ENCODE measurements at places on chromosomes 1 and 21.

GRCh38 chr1:60281360-60281932 is 207.9 kb upstream of the C1orf87 start:
- DNase-seq, result peak; percentile 93

GRCh38 chr1:18529714-18530113 is 49.0 kb downstream of the KLHDC7A start:
- DNase-seq, result no peak

DNA sequence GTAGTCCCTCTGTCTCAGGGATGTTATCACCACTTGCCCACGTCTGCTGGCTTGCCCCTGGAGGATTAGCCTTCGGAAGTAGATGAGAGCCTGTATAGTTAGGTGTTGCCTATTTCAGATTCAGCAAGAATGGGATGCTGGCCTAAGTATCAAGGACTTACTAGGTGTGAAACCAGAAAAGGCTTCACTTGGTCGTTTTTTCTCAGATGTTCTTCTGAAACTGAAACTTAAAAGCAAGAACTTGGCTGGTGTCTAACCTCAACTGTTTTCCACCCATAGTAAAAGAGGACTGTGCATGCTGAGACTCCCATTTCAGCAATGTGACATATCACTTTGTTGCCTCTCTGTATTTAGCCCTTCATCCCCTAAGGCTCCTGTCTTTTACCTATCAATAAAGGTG is 67.0 kb upstream of the LRRC53 start:
- no peak for DNase-seq

DNA sequence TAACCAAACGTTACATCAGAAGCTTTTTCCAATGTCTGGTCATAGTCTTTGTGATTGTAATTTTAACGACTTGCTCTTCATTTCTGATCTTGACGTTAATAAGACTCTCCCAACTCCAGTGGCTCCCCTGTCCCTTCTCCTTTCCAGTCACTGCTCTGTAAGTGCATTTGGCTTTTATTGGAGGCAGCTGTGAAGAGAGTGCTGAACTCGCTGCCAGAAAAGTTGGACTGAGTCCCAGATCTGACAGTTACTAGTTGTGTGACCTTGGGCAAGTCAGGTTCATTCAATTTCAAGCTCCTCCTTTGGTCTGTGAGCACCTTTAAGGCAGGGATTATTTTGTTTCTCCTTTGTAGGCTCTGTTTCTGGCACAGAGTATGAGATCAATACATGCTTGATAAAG is 109.6 kb upstream of the TSPAN2 start:
- peak; percentile 67 for DNase-seq

DNA sequence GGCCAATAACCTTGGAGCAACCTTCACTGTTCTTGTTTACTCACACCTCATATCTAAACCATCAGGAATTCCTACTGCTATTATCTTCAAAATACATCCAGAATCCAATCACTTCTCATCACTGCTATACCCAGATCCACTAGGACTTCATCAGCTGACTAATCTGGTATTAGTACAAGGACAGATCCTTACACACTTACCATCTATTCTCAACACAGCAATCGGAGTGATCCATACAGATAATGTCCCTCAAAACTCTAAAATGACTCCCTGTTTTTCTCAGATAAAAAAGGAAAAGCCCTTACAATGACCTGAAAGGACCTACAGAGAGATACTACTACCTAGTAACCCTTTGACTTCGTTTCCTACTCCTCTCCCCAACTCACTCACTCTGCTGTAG is 70.8 kb downstream of the ZNF644 start:
- DNase-seq, result no peak

DNA sequence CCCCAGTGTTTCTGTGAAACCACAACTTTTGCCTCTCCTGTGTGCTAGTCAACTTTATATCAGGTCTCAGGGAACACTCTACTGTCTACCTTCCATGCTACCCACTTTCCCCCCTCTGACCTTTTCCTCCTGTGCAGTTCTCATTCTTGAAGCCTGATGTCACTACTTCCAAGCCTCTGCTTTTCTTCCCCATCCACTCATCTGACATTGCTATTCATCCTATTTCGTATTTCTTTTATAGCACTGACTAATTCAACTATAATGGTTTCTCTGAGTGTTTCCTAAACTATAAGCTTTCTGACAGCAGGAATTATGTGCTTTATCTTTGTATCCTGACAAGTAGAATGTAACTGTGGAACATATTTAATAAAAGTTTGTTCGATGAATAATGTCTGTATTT is 18.2 kb upstream of the DPH5 start:
- peak; percentile 57 for DNase-seq

DNA sequence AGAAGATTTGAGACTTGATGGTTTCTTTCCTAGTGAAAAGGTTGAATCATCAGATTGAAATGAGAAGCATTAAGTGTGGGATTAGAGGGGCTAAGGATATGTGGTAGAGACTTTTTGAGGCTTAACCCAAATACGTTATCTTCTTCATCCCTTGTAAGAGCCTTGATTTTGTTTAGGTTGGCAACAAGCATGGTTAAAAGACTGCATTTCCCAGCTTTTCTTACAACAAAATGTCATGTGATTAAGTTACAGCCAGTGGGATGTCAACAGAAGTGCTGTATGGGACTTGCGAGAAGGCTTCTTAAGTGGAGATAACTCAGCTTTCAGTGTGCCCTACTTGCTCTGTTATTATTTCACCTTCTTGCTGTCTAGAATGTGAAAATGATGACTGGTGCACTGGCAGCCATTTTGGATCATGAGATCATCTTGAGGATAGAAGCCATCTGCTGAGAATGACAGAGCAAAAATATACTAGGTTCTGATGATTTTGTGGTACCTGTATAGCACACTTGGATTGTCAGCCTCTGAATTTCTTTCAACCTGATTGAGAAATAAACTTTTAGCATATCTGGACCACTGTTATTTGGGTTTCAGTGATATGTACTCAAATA is 41.3 kb upstream of the GNG12 start:
- no peak for DNase-seq

- peak; percentile 81 for DNase-seq
Observed at GRCh38 chr1:55833529-55834091, 618.4 kb upstream of the USP24 start.
